ENCODE measurements at places on chromosomes 16 and 17.

DNA sequence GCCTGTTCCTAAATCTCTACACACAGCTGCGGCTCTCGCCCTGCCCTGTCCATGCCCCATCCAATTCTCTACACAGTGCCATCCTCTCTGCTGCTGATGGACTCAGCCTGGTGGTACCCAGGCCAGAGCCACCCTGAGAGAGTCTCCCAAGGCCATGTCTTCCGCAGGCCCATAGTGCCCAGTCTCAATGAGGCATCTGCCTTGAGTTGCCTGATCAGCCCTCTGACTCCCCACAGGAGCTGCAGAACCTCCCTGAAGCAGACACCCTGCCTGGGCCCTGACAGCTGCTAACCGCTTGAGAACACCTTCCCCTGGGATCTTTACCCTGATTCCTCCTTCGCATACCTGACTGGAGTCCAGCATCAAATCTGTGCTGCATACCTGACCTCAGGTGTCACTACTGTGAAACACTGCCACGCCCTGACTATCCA is 13.3 kb downstream of the TSPOAP1 start:
- no peak for DNase-seq

- DNase-seq: peak; percentile 54
Measured at GRCh38 chr17:82019690-82020571, 2.7 kb downstream of the CENPX start.

GRCh38 chr17:17691468-17692263 is 10.4 kb downstream of the RAI1 start:
- DNase-seq: no peak

GRCh38 chr16:20348365-20349185 is 3.9 kb downstream of the UMOD start:
- DNase-seq: peak; percentile 68

- no peak for DNase-seq
Measured at GRCh38 chr16:8847623-8848022, 21.2 kb downstream of the CARHSP1 start.

- DNase-seq: no peak
Measured at GRCh38 chr17:40017422-40018080, 2.3 kb downstream of the CSF3 start.

- DNase-seq: peak; percentile 68
Measured at GRCh38 chr17:55434721-55435120, 13.1 kb upstream of the MMD start.

GRCh38 chr17:34713687-34714086 is 134.3 kb downstream of the TMEM132E start:
- no peak for DNase-seq

DNA sequence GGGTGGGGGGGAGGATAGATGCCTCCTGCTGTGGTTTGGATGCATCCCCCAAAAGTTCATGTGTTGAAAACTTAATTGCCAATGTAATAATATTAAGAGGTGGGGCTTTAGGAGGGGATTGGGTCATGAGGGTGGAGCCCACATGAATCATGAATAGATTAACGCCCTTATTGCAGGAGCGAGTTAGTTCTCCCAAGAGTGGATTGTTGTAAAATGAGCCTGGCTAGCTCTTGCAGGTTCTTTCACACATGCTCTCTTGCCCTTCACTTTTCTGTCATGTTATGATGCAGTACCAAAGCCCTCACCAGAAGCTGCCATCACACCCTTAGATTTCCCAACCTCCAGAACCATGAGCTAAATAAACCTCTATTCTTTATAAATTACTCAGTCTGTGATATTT is 52.0 kb downstream of the GINS3 start:
- no peak for DNase-seq

DNA sequence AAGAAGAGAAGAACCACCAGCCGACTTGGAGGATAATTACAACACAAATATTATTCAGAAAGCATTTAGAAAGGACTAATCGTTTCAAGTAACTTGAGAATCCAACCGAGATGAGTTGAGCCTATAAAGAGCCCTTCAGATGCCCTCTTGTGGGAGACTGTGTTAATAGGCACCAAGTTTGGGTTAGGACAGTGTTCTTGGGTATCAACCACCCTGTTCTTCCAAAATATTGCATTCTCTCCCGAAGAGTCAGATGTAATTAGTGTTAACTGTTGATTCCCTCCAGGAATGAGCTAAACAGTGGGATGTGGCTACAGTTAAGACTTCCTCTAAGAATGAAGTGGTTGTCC is 87.8 kb upstream of the NOL11 start:
- peak; percentile 27 for DNase-seq

DNA sequence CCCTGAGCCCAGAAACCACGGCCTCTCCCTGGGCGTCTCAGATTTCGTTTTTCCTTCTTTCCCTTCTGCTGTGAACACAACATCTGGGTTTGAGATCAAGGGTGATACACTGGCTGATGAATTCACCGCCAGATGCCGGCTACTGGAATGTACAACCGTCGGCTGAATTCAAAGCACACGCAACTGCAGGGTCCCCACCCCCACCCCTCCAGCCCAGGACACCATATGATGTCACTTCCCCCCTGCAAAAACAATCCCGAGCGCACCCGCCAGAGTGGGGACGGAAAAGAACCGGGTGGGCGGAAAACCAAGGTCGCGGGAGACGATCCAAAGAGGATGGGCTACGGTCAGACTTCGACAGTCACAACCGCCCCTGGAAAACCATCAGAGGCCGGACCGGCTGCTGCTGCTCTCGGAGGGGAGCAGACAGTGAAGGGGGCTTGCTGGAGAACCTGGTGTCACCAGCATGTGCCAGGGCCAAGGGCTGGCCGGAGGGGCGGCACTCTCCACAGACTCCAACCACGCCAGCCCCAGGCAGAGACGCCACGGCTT is 23.3 kb downstream of the CEP295NL start:
- no peak for DNase-seq

- DNase-seq: peak; percentile 52
Measured at GRCh38 chr16:80085606-80086005, 455.2 kb upstream of the DYNLRB2 start.

DNA sequence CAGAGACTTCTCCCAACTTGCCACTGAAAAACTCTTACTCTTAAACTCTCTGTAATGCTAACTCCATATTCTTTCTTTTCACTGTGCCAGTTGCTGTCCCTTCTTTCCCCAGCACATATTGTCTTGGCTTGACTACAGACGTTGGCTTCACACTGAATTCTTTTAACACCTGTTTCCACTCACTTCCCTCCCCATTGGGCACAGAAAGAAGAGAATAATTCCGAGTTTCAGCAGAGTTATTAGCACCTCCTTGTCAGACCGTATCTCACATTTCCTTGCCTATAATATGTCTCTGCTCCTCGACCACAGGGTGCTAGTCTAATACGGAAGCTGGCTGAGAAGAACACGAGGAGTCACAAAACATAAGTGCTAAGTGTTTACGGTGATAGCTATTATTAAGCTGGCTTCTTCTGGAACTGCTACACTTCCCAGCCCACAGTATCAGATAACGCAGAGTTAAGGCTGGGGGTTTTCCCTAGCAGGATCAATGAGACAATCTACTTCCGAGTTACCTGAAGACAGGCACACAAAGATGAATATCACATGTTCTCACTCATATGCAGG is 188.5 kb upstream of the CDH8 start:
- DNase-seq: no peak

GRCh38 chr16:11994143-11995119 is 17.9 kb downstream of the SNX29 start:
- peak; percentile 87 for DNase-seq

DNA sequence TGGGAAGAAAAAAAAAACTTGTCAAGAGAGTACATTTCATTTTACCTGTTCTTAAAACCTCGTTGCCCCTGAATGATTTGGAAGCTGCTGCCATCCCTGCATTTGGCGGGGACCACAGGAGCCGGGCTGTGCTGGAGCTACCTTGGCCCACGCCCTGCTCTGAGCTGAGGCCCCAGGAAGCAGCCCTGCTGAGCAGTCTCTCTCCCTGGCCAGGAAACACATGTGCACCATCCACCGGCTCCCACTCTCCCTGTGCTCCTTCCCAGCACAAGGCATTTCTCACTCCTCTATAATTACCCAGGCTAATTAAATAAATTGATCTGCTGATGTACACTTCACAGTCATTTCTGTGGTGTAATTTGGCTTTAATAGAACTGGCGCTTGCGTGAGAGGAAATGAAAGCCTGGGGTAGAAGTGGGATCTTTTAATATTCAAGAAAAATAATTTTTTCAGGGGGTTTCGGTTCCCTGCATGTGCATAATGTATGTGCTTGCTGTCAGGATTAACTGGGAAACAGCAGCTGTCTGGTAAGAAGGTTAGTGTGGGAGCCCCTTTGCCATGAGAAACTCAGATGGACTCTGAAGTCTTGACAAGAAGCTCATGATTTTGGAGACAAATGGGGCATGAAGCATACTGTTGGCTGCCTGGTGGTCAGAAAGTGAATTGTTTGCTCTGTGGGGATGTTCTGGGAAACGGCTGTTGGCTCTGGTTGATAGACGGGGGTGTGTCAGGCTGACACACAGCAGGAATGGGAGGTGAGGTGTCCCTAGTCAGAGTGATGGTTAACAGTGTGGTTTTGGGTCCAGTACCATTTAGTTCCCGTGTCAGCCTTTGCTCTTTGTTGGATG is 252.3 kb upstream of the EEF2KMT start:
- no peak for DNase-seq

DNA sequence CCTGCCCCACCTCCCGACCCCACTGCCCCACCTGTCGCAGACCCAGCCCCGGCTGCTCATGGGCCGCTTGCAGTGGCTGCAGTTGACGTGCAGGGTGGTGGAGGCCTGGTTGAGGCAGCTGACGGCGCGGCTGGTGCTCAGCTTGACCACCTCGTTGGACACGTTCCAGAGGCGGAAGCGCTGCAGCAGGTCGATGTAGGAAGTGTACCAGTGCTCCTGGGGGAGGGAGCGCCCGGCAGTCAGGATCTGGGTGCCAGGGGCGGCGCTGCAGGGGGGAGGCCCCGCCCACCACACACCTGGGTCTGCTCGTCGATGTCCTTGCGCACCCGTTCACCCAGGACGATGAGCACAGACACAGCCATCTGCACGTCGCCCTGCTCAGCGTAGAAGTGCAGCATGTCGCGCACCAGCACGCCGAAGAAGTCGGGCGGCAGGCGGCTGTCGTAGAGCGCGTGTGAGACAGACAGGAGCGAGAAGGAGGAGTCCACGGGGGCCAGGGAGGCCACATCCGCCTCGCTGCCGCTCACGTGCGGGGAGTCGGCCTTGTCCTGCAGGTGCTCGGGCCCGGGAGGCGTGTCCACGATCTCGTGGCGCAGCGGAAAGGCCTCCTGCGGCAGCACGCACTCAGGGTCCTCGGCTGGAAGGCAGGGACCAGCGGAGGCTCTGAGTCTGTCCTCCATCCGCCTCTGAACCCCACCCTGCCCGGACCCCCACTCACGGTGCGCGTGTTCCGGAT is 995 bp upstream of the JMJD8 start:
- DNase-seq: no peak

GRCh38 chr16:35744726-35745125 is 2285.3 kb downstream of the TP53TG3F start:
- peak; percentile 84 for DNase-seq

DNA sequence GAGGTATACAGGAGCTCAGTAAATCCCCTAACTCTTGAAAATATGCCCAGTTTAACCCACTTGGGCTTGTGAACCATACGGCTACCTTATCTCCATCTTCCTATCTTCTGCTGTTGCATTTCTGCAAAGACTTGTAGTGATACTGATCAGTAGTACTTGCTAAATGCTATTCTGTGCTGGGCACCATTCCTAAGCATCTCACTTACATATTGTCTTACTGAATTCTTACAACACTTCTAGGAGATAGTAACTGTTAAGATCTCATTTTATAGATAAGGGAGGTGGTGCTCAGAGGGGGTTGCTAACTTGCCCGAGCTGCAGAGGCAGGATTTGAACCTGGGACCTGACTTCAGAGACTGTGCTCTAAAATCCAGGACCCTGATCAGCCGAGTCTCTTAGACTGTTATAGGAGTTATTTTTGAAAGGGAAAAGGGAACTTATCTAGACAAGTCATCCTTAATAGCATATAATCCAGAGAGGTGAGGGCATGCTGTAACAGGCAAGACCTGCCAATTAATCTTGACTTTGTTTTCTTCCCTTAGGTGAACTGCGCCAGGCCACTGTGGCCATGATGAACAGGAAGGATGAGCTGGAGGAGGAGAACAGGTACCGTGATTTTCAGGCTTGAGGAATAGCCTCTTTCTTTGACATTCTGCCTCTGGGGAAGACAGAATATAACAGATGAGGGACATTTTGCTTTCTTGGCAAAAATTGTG is 149.7 kb downstream of the SNX29 start:
- no peak for DNase-seq

- DNase-seq: no peak
Measured at GRCh38 chr16:29745121-29745852, 503 bp downstream of the C16orf54 start.

- DNase-seq: no peak
Measured at GRCh38 chr16:29653471-29653870, 9.6 kb upstream of the SPN start.

- no peak for DNase-seq
Measured at GRCh38 chr17:44776628-44777393, 18.0 kb downstream of the ADAM11 start.

GRCh38 chr17:74356646-74357465 is 4.8 kb downstream of the BTBD17 start:
- no peak for DNase-seq

GRCh38 chr16:1656808-1657617 is 21.1 kb upstream of the JPT2 start:
- DNase-seq: no peak

- no peak for DNase-seq
Measured at GRCh38 chr17:14925498-14925897, 339.6 kb downstream of the PMP22 start.

GRCh38 chr17:78131172-78132083 is 857 bp downstream of the TMC8 start:
- no peak for DNase-seq

GRCh38 chr17:49910858-49911204 is 58.2 kb upstream of the DLX4 start:
- DNase-seq: no peak

- no peak for DNase-seq
Measured at GRCh38 chr17:81646869-81647600, 9.3 kb downstream of the PDE6G start.

GRCh38 chr17:51298508-51299371 is 38.4 kb downstream of the UTP18 start:
- DNase-seq: peak; percentile 49

- DNase-seq: no peak
Measured at GRCh38 chr16:49440156-49441065, 66.8 kb downstream of the C16orf78 start.

DNA sequence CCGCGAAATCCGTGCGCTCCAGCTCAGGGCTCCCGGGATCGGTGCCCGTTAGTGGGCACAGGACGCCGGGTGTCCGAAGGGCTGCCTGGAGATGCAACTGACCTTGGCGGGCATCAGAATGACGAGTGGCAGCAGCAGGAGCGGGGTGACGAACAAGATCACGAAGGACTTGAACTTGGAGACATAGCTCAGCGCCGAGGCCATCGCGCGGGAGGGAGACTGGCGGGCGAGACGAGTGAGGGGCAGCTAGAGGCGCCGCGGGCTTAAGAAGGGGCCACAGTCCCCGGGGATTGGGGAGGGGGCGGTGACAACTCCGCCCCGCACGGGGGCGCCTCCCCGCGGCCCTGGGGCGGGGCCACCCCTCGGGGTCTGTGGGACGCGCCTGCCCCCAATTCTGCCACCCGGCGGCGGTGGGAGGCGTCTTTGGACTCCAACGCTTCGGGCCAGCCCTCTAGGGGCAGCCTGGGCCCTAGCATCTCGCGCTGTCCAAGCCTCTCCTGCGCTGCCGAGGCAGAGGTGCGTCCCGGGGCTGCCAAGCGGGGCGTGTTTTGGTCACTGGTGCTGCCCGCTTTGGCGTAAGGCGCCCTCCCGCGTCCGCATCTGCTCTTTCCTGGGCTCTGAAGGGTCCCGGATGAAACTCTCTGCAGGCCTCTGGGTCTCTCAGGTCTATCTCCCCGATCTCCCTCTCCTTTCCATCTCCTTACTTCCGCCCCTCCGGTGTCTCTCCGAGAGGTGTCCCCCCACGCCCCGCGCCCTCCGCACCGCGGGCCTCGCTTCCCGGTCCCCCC is at the start of gene SLC13A5:
Gene SLC13A5 (minus strand): TSS at position 240 of the 788 bp plus-strand sequence. CDS start 36 bp downstream, at position 204.
- peak; percentile 33 for DNase-seq

Measured in kidney tubule cell (primary cell).